ENCODE measurements at places on chromosomes 2 and 18.

DNA sequence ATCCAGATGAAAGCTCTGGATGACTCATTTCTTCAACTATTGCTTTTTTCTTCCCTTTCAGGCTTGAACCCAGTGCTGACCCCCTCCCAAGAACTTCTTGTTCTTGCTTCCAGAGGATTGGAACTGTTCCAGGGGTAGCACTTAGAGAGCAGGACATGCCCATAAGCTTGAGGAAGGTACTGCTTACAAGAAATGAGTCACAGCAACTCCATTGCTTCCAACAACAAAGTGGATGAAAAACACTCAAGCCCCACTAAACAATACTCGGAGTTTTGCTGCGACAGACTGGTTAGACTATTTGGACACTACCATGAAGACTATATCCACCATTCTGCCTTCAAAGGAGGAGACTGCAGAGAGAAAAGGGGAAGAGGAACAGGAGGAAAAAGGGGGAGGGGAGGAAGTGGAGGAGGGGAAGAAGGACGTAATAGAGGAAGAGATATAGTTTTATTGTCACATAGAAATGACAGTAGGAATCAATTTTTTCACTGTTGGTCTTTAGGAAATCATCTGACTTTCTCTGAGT lies 1.6 kb upstream of the EPC2 start:
- no peak for DNase-seq

- no peak for DNase-seq
These were observed 145.8 kb upstream of the ACAA2 start for GRCh38 chr18:49959176-49959575.

- DNase-seq: no peak
These were observed 131.5 kb downstream of the PPP1R1C start for GRCh38 chr2:182117196-182117595.

GRCh38 chr2:28449488-28450395 lies 46.1 kb upstream of the PLB1 start:
- peak; percentile 76 for DNase-seq

DNA sequence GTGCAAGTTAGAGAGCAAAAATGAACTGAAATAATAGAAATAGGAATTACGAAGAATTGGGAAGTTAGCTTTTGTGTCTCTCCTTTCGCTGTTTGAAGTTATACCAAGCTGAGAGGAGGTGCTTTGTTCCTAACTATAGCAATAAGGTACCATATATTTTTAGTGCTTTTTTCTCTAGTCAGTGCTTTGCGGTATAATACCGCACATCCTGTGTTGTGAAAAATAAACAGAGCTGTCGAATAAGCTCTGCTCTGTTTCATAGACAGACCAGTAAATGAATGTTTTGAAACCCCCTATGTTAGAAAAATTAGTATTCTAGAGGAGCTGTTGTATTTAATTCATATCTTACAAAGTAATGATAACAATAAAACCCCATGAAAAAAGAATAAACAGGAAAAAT lies 130.8 kb downstream of the MAP4K4 start:
- no peak for DNase-seq

- no peak for DNase-seq
These were observed 1.8 kb downstream of the ATP8B1 start for GRCh38 chr18:57801325-57801724.

- no peak for DNase-seq
These were observed 232.8 kb upstream of the HS6ST1 start for GRCh38 chr2:128551435-128551834.

DNA sequence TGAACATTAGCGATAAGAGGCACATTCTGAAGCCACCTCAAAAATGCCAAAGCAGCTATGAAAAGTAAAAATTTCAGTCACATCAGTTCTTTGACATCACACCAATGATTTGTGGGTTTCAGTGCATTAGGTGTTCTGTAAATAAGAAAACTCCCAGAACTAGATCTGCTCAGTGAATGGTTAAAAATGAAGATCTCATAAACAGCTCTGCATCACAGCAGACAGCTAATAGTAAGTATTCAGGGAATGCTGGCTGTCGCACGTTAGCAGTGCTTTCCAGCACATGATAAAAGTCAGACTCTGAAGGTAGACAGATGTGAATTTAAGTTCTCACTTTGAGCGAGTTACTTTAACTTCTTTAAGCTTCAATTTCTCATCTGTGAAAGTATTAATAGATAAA lies 154.9 kb downstream of the SATB2 start:
- no peak for DNase-seq

DNA sequence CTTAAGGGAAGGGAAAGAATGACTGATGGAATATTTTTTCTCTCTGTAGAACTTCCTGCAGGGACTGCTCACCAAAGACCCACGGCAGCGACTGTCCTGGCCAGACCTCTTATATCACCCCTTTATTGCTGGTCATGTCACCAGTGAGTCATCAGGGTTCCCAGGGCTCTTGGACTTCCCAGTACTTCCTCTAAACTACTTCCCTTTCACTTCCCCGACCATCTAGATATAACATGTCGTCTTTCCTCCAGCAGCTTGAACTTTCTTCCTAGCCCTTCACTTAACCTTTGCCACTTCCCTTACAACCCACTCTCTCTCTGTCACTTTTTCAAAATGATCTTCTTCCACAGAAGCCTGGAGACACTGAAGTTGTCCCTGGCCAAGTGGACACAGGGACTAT lies 7.2 kb downstream of the STK36 start:
- DNase-seq: no peak

- no peak for DNase-seq
These were observed 37.2 kb downstream of the DRC1 start for GRCh38 chr2:26438926-26439325.

- DNase-seq: no peak
These were observed 150.6 kb upstream of the AGAP1 start for GRCh38 chr2:235343156-235343774.

GRCh38 chr2:240623531-240624010 lies 1.7 kb upstream of the GPR35 start:
- peak; percentile 16 for DNase-seq

DNA sequence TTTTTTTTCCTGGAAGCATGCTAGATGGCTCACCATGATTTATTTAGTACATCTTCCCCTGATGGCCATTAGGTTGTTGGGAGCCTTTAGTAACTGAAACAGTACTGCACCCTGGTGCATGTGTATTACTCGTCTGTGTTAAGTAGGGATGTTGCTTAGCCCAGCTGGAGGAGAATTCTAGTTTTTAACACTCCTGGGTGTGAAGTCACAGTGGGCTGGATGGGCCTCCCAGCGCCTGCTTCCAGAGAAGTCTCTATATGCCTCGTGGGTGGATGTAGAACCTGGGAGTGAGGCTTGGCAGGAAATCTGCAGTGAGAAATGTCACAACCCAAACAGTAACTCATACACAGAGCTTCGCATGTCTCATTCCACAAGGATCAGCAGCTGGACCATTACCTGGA lies 28.9 kb upstream of the NT5DC4 start:
- no peak for DNase-seq

DNA sequence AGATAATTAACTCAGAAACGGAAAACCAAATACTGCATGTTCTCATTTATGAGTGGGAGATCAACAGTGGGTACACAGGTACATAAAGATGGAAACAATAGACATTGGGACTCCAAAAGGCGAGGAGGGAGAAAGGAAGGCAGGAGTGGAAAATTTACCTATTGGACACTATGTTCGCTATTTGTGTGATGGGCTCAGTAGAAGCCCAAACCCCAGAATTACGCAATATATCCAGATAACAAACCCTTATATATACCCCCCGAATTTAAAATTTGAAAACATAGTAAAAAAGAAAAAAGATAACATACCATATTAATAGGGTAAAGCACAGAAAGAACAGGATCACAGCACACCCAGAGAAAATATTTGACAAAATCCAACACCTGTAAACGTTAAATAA lies 1351.7 kb upstream of the FAM98A start:
- no peak for DNase-seq

All from activated CD8-positive, alpha-beta memory T cell treated with anti-CD3 and anti-CD28 coated beads, Interleukin-2, amount 50 U/mL, for 4 hours (primary cell).